ENCODE measurements at places on chromosomes 7 and 10. TPM values are rescaled to one million over a fixed set of nuclear protein-coding genes. Genes with fewer than 3 reads are reported as not detected.
A peak's percentile ranks its signal among the peaks of the same experiment; 100 is the strongest.

GRCh38 chr7:151684408-151685175 lies 164.9 kb upstream of the RHEB start:
- no peak for DNase-seq

DNA sequence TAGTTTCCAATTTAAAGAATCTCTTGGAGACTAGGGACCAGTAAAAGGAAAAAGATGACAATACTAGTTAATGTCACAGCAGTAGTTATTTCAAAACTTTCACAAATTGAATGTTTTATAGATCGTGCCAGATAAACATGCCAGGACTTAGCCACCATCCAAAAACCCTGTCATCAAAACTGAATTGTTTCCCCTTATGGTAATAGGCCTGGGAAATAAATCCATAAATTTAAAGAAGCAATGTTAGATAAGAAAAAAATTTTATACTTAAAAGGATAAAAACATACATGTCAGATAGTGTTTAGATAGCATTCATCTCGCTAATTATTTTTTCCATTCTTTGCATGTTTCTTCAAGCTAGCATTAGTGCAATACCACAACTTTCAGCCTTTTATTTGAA lies 71.2 kb downstream of the SUGCT start:
- DNase-seq: no peak

- no peak for DNase-seq
Observed at GRCh38 chr10:60788544-60788943, 10.3 kb downstream of the CDK1 start.

DNA sequence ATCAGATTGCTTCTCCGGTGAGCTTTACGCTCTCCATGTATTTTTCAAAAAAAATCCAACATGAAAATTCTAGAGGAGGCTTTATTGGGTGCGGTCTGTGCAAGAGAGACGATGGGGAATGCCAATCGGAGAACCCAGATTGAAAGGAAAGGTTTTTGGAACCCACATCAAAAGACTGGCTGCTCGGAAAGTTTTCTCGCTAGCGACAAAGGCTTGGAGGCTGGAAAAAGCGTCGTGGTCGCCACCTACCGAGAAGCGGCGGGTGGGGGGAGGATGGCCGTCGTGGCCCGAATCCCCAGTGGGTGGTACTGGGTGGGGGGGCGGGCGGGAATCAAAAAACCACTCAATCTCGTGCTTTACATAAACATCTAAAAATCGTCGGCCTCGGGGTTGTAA lies 1.1 kb upstream of the GTF2I start:
- peak; percentile 67 for DNase-seq

DNA sequence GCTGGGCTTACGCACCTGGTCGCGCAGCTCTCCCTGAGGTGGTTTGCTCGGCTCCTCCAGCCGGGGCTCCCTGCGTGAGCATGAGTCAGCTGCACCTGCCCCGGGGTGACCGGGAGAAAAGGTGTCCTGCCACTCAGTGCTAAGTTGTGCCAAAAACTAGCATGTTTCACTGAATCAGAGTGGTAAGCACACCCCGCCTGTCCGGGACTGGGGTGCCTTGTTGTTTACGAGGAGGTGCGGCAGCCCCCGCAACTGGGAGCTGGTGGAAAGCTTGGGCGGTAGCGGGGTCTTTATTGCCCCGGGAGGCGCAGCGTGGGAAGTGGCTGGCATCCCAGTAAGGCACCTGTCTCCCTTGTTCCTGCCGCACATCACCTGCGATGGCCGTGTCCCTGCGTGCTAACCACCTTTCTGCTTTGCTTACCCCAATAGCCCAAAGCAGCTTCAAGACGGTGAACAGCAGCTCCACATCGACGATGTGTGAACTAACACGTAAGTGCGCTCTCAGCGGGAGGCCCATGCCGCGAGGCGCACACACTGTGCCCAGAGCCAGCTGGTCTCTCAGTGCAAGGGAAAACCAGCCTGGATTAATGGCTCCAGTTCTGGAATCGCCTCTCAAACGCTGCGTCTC lies 506.6 kb upstream of the FOXK1 start:
- DNase-seq: no peak

GRCh38 chr10:47165711-47166404 lies 134.1 kb upstream of the GDF10 start:
- peak; percentile 86 for DNase-seq

DNA sequence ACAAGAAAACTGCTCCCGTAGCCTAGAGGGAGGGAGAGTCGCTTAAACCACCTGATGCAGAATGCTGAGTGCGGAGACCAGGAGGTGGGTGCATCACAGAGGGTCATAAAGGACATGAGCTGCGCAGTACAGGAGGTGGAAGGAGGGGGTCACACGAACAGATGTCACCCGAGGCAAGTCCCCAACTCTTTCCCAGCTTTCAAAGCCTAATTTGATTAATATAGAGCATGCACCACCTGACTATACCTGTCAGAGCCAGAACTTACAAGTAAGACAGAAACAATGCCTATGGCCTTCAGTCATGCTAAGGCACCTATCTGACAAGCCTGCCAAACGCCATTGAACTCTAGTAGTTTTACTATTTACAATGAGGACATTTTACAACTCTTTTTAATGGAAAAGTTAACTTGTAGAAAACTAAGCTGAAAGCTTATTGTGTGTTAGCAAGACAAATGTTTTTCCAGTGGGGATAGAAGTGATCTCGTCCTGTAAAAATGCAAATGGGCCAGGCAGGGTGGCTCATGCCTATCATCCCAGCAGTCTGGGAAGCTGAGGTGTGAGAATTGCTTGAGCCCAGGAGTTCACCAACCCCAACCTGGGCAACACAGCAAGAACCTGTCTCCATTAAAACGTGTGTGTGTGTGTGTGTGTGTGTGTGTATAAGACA lies 1.1 kb upstream of the VOPP1 start:
- no peak for DNase-seq

DNA sequence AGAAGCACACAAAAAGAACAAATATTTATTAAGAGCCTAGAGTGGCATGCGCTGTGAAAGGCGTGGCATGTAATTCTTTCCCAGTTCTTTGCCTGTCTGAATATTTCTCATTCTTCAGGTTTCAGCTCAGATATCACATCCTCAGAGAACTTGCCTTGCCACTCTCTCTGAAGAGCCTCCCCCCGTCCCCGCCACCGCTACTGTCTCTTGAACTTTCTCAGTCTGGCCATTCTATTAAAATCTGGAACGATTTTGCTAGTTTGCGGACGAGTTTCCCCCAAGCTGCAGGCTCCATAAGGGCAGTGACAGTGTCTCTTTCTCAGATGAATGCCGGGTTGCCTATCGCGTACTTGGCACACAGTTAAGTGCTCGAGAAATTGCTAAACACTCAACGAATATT lies 787 bp upstream of the PLEKHA1 start:
- no peak for DNase-seq

The IRF5 gene
- polyA plus RNA-seq: 1.4 TPM
